CD4-positive, alpha-beta T cell treated with Interferon gamma for 1 hour (primary cell): ENCODE measurements at places on chromosomes 11 and 22.

GRCh38 chr11:119350302-119350701, 3.8 kb upstream of the MFRP start:
- no peak for DNase-seq

DNA sequence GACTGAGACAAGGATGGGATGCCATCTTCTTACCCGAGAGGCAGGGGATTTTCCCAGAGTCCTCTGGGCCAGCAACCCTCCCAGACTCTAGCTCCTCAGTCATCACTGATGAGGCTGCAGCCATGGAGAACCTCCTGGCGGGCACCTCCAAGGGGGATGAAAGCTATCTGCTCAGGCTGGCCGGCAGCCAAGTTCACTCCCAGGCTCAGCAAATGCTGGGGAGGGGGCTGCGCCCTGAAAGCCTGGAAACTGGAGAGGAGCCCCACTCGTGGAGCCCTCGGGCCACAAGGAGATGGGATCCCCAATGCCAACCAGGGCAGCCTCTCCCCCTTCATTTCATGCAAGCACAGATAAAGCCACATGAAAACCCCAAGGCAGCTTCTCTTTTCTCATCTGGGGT, 75.0 kb downstream of the CACNA1I start:
- no peak for DNase-seq

DNA sequence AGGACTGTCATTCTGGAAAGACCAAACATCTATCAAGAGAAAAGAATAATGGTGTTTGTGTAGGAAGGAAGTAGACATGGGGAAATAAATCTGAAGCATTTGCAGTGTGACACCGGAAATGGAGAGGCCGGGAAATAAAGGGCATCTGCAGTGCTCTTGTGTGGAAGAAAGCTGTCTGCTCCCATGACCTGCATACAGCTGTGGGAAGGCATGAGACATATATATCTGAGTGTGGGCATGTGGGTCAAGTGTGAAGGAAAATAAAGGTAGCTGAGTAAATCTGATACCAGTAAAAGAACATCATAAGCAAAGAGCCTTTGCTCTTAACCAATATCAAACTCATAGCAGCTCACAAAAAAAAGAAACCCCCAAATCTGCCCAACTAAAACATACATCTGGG, 72.1 kb upstream of the OR5AK2 start:
- no peak for DNase-seq

GRCh38 chr22:33382436-33382835, 324.3 kb upstream of the SYN3 start:
- DNase-seq = no peak

GRCh38 chr11:8015753-8016239, 28.7 kb downstream of the EIF3F start:
- no peak for DNase-seq

- DNase-seq = no peak
These were observed 6.9 kb downstream of the RBFOX2 start for GRCh38 chr22:36021606-36022153.

DNA sequence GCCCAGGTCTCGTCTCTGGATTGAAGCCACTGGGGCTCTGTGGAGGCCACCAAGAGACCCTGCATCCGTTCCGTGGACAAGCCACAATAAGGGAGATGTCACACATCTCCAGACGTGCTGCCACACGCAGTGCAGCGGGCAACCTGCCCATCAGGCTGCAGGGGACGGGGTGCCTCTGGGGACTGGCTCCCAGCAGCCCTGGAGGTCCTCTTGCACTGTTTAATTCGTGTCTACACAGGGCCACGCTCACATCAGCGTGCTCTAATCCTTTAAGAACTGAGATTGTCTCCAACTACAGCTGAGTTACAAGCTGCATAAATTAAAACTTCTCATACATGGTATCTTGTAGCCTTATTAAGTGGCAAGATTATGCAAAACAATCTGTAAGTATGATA, 1232.2 kb downstream of the BRD1 start:
- DNase-seq = no peak

DNA sequence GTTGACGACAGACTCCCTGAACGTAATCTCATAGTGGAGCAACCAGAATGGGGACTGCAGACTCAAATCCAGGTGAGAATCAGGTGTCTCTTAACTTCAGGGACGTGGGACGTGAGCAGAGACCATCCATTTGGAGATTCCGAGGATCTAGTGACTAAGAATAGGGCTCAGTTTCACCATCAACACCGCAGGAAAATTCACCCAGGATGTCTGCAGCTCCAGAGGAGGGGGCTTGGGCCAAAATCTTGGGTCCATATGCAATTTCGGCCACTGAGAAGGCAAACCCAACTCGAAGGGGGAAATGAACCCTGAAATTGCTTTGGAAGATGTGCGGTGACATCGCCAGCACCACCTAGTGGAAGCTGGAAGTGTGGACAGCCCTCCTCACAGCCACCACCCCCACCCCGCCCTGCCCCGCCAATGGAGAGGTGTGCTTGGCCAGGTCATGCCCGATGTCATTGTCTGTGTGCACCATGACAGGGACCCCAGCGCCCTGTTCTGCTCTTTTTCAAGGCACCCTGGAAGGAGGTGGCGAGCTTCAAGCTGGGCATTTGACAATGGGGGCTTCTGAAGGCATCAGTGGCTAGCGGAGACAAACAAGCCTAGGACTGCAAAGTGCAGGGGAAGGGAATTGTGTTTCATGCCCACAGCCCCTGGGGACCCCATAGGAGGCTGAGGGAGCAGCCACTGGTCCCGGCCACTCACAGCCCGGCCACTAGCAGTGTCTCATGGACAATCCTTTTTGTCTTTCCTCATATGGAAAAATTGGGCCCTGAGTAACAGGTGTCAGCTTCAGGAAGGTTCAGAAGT, 24.8 kb downstream of the APOL1 start:
- DNase-seq = peak; percentile 63

- no peak for DNase-seq
These were observed 1.8 kb downstream of the PRAME start for GRCh38 chr22:22556995-22557925.

- no peak for DNase-seq
These were observed 48.9 kb downstream of the FAR1 start for GRCh38 chr11:13717331-13717730.

- DNase-seq = no peak
These were observed 129.1 kb upstream of the ARHGAP42 start for GRCh38 chr11:100557830-100558611.

DNA sequence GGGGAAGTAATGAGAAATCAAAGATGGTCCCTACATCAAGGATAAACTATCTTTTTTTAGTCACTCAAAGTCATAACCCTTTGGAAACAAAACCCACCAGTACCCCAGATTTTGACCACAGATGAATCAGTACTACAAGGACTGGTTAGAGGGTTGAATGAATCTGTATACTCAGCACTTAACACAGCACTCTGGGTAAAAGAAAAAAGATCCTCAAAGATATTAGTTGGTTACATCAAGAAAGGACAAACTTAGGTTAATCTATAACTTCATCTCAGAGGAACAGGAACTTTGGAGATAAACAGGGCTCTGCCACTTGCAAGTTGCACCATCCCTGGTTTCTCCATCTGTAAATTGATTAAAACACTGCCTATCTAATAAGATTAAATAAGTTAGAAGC, 18.8 kb downstream of the SC5D start:
- DNase-seq = no peak

DNA sequence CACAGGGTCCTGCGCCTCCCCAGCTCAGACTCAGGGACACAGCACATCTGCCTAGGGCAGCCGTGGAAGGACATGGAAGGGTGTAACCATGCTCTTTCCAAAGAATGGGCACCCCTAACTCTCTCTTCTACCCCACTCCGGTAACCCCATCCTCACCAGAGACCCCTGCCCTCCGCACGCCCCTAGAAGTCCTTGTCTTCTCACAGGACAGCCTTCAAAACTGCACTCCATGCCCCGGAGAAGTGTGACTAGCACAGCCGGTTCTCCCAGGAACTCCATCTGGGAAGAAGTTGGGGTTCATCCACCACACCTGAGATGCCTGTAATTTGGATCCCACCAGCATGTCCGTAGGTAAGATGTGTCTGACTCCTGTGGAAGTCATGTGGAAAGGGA, 25.0 kb downstream of the P2RY2 start:
- no peak for DNase-seq

DNA sequence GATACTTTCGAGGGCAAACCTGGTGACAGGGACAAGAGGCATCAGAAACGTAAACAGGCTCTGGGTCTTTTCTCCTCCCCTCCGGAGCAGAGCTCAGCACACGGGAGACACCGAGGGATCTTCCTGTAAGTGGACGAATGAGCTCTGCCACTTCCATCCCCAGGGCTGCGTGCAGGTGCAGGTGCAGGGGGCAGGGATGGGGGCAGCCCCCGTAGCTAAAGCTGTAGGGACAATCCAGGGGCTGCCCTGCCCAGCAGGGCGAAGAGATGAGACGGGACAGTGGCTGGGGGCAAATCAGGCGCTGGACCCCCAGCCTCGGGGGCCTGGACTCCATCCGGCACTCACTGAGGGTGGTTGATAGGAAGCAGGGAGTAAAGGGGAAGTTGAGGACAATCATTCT, 505.4 kb downstream of the BRD1 start:
- no peak for DNase-seq

- DNase-seq = no peak
These were observed 40.9 kb upstream of the CELSR1 start for GRCh38 chr22:46578251-46578823.

- no peak for DNase-seq
These were observed 34.2 kb downstream of the MCM5 start for GRCh38 chr22:35434061-35434710.

DNA sequence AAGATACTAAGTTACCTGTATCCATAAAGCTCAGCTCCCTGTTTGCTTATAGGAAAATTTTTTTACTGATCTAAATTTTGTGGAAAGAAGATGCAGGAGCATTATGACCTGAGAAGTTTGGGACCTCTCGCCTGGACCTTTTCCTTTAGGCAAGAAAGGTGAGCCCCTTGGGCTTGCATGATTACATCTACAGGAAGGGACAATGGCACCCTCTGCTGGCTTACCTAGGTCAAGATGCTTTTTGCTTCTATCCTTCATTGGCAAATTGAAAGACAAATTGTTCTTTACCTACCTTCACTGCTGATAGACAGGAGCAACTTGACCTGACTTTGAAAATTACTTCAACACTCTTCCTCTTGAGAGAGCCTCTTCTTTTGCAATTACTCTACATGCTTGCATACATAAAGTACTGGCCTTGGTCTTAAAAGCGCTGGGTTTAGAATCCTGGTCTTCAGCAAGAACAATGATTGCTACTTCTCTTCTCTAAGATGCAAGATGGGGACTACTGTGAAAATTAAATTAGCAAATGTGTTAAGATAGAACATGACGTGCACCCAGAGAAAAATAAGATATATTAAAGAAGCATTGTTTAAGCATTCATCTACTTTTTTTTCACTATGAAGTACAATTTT, 147.2 kb downstream of the TRPC6 start:
- no peak for DNase-seq

DNA sequence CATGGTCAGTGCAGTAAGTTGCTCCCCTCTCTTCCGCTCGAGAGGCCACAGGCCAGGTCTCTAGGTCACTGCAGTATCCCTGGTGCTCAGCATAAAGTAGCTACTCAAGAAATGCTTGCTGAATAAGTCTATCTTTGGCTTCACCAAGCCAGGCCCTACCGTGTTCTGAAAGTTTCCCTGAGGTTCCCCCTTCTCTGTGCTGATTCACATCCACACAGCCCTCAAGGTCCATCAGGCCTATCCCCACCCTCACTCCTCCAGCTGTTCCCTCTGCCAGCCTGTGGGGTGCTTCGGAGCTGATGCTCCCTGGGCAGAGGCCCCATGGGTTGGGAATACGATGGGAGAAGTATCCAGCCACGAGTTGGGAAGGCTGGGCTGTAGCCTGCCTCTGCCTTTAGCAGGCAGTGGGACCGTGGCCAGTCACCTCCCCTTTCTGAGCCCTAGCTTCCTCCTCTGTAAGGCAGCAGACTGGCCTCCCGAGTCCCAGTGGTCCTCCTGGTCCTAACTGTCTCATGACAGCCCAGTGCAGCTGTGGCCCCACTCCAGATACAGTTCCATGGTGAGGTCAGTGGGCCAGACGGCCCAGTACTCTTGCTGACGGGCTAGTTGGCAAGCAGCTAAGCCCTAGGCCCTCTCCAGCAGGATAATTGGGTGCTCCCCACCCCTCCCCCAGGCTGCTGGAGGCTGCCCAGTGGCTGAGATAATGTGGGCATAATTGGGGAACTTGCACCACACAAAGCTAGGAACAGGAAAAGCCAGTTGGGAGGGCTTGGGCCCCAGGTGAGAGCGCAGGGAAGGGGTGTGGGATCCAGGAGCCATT, 48.2 kb downstream of the NECTIN1 start:
- DNase-seq = no peak

- DNase-seq = no peak
These were observed 53.6 kb downstream of the BCR start for GRCh38 chr22:23233752-23234408.

DNA sequence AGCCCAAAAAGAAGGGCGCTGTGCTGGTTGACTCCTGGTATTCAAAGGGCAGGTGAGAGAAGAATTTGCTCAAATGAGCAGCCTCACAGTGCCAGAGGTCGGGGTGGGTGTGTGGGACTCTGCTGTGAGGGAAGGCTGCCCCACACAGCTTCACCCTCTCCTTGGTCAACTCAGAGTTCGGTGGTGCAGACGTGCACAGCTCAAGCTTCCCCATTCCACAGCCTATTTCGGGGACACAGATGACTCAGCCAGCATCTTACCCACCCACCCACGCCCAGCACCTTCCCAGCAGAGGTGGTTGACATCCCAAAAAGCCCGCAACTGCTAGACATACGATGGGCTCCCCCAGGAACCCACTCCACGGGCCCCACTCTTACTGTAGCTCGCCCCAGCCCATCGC, 46.5 kb upstream of the CCND1 start:
- DNase-seq = no peak

GRCh38 chr22:48306785-48307510, 1520.7 kb downstream of the BRD1 start:
- no peak for DNase-seq

DNA sequence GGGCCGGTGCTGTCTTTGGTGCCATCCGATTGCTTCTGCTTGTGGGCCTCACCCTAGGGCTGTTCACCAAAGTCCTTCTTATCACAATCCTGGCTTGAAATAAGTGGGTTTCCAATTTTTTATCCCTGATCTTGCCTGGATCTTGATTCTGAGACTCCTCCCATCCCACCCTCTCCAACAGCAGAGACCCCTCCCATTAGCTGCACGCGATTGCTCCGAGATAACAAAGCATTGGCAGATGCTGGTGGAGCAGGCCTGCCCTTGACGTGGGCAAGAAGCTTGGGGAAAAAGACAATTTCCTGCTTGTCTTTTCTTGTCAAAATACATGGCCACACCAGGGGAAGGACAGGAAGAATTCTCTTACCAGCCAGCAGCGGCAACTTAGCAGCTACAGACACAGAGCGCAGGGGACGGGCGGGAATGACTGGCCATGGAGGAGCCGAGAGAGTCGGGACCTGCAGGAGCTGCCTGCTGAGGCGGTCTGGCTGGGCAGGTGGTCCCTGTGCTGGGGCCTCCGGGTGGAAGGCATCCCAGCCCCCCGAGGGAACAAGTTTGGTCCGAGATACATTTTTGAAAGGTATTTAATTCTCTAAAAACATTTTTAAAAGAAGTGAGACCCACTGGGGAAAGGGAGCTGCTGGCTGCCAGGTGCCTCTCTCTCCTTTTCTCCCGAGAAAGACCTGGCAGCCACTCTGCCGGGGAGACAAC, 9.7 kb upstream of the BID start:
- DNase-seq = no peak

- DNase-seq = no peak
These were observed 1718.4 kb downstream of the LRRC4C start for GRCh38 chr11:39741066-39741465.
